AG10803 (cell line): ENCODE measurements at places on chromosomes 4 and X.

- DNase-seq: peak; percentile 83
Measured at GRCh38 chr4:74874753-74875367, 58.1 kb upstream of the PARM1 start.

DNA sequence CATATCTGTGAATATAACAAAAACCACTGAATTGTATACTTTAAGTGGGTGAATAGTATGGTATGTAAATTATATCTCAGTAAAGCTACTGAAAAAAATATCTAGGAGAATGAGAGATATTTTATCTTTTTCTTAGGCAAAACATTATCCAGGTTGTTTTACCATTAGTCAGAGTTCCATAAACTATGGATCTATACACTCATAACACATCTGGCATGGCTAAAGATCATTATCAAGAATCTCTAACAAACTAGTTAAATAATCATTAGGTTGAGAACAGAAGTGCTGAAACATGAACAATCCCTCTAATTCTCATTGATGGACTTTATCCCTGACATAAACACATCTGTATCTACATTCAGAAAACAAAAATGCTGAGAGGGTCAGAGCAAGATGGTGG is 15.6 kb downstream of the MED14 start:
- no peak for DNase-seq

GRCh38 chr4:186029571-186030398 is 39.2 kb upstream of the TLR3 start:
- peak; percentile 55 for DNase-seq

GRCh38 chrX:104156630-104157529 is at the start of gene SLC25A53:
TSS of gene SLC25A53 (minus strand) at chrX:104157009. CDS start at chrX:104105257, 51,752 bp downstream.
- DNase-seq: peak; percentile 74

DNA sequence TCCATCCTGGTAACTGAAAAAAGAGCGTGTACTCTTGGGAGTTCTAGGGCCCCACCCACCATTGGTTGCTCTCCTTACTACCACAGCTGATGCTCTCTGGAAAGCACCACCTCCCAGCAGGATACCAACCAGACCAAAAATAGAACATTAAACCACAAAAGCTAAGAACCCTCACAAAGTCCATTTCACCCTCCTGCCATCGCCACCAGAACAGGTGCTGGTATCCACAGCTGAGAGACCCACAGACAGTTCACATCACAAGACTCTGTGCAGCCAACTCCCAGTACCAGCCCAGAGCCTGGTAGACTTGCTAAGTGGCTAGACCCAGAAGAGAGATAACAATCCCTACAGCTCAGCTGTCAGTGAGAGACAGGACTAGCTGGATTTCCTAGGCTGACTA is 240.6 kb downstream of the PABPC4L start:
- DNase-seq: no peak

- DNase-seq: no peak
Measured at GRCh38 chr4:59222221-59222620, 1977.9 kb upstream of the ADGRL3 start.

GRCh38 chrX:112849016-112849415 is 8.4 kb upstream of the AMOT start:
- peak; percentile 30 for DNase-seq

GRCh38 chrX:82218361-82218760 is 1016.5 kb downstream of the SH3BGRL start:
- peak; percentile 0 for DNase-seq

GRCh38 chrX:130715299-130715698 is 187.7 kb downstream of the ENOX2 start:
- peak; percentile 71 for DNase-seq

DNA sequence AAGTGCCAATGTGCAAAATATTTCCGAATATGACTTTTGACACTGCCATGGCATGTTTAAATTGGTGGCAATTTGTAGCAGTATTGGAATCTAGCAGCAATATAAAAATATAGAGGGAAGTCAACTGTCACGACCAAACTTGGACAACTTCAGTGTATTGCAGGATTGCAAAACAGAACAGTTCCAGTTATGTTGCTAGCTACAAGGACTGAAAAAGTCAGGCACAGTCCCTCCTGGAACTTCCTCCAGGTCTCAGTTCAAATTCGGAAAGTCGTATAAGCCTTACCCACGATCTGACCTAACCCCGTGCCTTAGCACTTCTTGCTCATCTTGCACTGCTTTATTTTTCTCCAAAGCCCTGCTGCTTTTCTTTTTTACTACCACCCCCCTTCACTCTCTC is 390.0 kb upstream of the GALNT7 start:
- DNase-seq: no peak

- DNase-seq: peak; percentile 21
Measured at GRCh38 chr4:137946453-137947174, 295.5 kb downstream of the SLC7A11 start.

DNA sequence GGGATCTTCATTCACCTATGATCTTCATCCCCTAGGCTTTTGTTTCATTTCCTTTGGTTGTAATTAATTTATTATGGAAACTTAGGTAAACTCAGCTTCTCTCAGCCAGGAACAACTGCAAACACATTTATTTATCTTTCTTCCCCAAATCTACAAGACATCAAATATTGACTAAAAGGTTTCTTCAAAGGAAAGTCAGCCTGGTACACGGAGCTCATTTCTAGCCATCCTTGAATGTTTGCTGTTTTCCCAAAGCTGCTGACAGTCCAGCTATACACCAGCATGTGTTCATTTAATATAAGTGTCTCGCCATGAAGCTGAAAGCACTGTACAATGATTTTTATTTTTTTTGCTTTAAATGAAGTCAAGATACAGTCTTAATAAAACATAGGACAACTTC is 16.8 kb downstream of the RBM47 start:
- DNase-seq: no peak

- no peak for DNase-seq
Measured at GRCh38 chrX:121655276-121655675, 607.9 kb downstream of the GLUD2 start.

- no peak for DNase-seq
Measured at GRCh38 chr4:173609158-173609557, 79.1 kb upstream of the HAND2 start.

GRCh38 chrX:79409657-79410056 is 42.5 kb upstream of the ITM2A start:
- DNase-seq: no peak

GRCh38 chr4:8319731-8320385 is 50.3 kb downstream of the HTRA3 start:
- peak; percentile 35 for DNase-seq
